ENCODE measurements at places on chromosomes 6 and 20.

DNA sequence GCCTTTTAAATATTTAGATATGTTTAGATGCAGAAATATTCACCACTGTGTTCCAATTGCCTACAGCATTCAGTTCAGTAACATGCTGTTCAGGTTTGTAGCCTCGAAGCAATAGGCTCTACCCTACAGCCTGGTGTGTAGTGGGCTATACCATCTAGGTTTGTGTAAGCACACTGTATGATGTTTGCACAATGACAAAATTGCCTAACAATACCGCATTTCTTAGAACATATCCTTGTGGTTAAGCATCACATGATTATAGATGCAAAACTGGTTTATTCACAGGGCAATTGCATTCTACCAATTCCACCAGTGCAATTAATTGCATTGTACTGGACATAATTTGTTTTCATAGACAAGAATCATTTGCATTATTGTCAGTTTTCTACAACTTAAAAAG is 7.9 kb upstream of the SLC22A16 start:
- H3K27me3 ChIP-seq, result peaks cover 6% of the 10 kb centered on the region
- no peak overlapping the region for H3K27ac ChIP-seq
- no peak overlapping the region for H3K4me3 ChIP-seq
- DNase-seq, result no peak
- H3K4me1 ChIP-seq, result no peaks in the 10 kb centered on the region

GRCh38 chr6:44627091-44627882 is 239.8 kb downstream of the CDC5L start:
- H3K4me1 ChIP-seq, result no peaks in the 10 kb centered on the region
- no peak overlapping the region for H3K27ac ChIP-seq
- H3K4me3 ChIP-seq, result no peak overlapping the region

- no peak overlapping the region for H3K27ac ChIP-seq
- no peak for DNase-seq
- H3K4me1 ChIP-seq, result no peaks in the 10 kb centered on the region
- no peak overlapping the region for H3K4me3 ChIP-seq
- no peaks in the 10 kb centered on the region for H3K27me3 ChIP-seq
- no peaks in the 10 kb centered on the region for H3K36me3 ChIP-seq
These were observed 21.8 kb upstream of the SAMD5 start for GRCh38 chr6:147486683-147487082.

DNA sequence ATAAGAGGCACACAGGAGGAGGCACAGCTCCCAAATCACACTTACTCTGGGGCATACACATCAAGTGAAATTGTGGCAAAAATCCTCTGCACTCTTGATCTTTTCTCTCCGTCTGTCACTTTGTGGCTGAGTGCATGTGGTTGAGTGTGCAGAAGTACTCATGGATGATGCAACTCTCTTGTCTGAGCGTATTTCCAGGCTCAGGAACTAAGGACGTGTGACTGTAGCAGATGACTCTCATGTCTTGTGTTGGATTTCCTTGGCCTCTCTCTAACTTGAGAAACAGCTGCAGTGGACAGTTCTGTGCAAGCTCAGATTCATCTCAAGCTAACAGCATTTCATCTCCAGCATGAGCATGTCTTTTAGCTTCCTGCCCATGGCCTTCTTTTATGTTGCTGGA is 245.4 kb upstream of the FLRT3 start:
- H3K4me3 ChIP-seq, result no peak overlapping the region
- no peak overlapping the region for H3K27ac ChIP-seq
- H3K36me3 ChIP-seq, result no peaks in the 10 kb centered on the region
- DNase-seq, result no peak
- H3K4me1 ChIP-seq, result no peaks in the 10 kb centered on the region

- no peaks in the 10 kb centered on the region for H3K36me3 ChIP-seq
- no peak for DNase-seq
- no peaks in the 10 kb centered on the region for H3K27me3 ChIP-seq
- no peaks in the 10 kb centered on the region for H3K4me1 ChIP-seq
These were observed 1.2 kb upstream of the PLN start for GRCh38 chr6:118546880-118547218.

Data from CD4-positive, CD25-positive, alpha-beta regulatory T cell (primary cell).